Stimulated activated CD4-positive, alpha-beta T cell treated with anti-CD3 and anti-CD28 coated beads, Interleukin-15, amount 100 ng/mL, for 48 hours (primary cell): ENCODE measurements at places on chromosomes 4 and X.

GRCh38 chr4:162707962-162708361 lies 458.7 kb downstream of the NAF1 start:
- DNase-seq: no peak

GRCh38 chr4:10747186-10747585 lies 62.6 kb upstream of the CLNK start:
- no peak for DNase-seq

GRCh38 chr4:10716163-10716562 lies 31.6 kb upstream of the CLNK start:
- no peak for DNase-seq

- no peak for DNase-seq
Observed at GRCh38 chr4:189498457-189498856, 442.2 kb upstream of the FRG1 start.

GRCh38 chrX:100710816-100711215 lies 21.1 kb downstream of the SYTL4 start:
- DNase-seq: no peak

DNA sequence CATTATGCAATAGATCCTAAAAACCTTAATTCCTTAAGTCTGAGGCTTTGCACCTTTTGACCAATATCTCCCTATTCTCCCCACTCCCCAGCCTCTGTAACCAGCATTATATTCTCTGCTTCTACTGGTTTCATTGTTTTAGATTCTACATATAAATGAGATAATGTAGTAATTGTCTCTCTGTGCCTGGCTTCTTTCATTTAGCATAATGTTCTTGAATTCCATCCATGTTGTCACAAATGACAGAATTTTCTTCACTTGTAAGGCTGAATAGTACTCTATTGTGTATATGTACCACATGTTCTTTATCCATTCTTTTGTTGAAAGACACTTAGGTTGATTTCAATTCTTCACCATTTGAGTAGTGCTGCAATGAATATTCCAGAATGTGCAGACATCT lies 66.0 kb downstream of the MAGEC1 start:
- DNase-seq: no peak

GRCh38 chr4:8641256-8641655 lies 48.7 kb downstream of the CPZ start:
- no peak for DNase-seq

DNA sequence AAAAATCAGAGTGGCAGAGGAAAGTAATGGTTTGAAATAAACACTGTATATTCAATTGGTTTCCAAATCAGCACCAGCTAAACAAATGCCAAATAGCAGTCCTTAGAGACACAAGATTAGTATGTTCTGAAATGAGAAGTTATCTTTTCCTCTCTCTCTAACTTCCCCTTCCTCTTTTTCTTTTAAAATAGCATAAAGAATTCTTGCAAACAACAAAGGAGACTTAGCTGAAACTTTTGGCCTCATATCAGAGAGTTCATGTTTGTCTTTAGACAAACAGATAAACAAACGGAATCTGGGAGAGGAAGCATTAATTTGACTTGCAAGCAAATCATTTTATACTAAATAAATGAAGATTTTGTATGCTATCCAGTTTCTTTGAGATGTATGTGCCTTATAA lies 399.0 kb downstream of the GBA3 start:
- DNase-seq: no peak

DNA sequence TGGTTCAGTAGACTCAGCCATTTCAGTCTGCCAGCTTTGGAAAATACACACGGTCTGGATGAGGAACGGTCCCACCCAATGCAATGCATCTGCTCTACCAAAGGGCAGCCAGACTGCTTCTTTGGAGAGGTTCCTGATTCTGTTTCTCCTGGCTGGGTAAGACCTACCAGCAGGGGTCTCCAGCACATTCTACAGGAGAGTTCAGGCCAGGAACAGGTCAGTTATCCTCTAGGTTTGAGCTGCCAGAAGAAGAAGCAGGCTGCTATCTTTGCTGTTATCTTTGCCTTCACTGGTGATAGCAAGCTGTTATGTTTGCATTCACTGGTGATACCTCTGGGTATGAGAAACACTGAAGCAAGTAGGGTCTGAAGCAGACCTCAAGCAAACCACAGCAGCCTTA lies 45.5 kb upstream of the PBDC1 start:
- DNase-seq: no peak
